ENCODE measurements at places on chromosomes 11 and 22. TPM values are rescaled to one million over a fixed set of nuclear protein-coding genes. Genes with fewer than 3 reads are reported as not detected.

Gene CHST1
- 0.74 TPM for total RNA-seq

Gene BEST1
- total RNA-seq = 1.7 TPM

Gene MISFA
- 0.34 TPM for total RNA-seq

Gene TUBA8
- total RNA-seq = 0.59 TPM

Gene TRIM51
- not detected for total RNA-seq

Gene SERPINH1
- total RNA-seq = 1,106 TPM

Gene JAML
- not detected for total RNA-seq

Gene MUC2
- not detected for total RNA-seq

Data from bronchus fibroblast of lung (primary cell).